ENCODE measurements at places on chromosomes 3 and 15. TPM values are rescaled to one million over a fixed set of nuclear protein-coding genes. Genes with fewer than 3 reads are reported as not detected.

DNA sequence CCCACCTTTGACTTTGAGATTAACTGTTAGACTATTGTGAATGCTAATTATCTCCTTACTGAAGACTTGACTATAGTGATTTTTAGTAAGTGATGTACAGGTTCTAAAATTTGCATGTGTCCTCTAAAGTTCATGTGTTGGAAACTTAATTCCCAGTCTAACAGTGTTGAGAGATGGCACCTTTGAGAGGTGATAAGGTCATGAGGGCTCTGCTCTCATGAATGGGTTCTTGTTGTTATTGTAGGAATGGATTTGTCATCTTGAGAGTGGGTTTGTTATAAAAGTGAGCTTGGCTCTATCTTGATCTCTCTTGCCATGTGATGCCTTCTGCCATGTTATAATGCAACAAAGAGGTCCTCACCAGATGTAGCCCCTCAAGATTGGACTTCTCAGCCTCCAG, 18.9 kb upstream of the LMOD3 start:
- H3K27ac ChIP-seq, result no peak overlapping the region
- H3K36me3 ChIP-seq, result no peaks in the 10 kb centered on the region

UBE3A gene
- 83.5 TPM for total RNA-seq

DNA sequence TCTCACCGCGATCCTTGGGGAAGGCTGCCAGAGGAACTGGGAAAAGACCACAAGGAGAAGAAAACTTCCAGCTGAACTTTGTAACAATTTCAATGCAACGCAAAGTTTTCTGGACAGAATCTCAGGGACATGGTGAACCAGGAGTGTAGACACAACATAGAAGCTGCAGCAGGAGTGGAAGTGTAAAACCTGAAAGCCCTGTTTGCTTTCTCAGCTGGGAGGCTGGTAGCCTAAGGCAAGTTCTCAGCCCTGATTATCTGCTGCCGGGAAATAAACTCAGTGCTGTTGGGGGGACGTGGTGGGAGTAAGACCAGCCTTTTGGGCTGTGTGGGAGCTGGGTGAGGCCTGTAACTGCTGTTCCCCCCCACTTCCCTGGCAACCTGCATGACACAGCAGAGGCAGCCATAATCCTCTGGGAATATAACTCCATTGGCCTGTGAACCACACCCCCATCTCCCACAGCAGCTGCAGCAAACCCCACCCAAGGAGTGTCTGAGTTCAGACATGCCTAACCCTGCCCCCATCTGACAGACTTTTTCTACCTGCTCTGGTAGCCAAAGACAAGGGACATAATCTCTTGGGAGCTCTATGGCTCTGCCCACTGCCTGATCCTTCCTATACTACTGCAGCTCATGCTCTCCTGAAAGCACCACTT, 106.7 kb downstream of the ZNF621 start:
- DNase-seq, result no peak
- H3K27ac ChIP-seq, result no peak overlapping the region
- H3K4me3 ChIP-seq, result no peak overlapping the region
- no peaks in the 10 kb centered on the region for H3K4me1 ChIP-seq
- no peaks in the 10 kb centered on the region for H3K27me3 ChIP-seq

GRCh38 chr15:52657338-52657737, 21.9 kb downstream of the ATOSA start:
- H3K27me3 ChIP-seq, result no peaks in the 10 kb centered on the region
- no peak for DNase-seq
- peaks cover 3% of the 10 kb centered on the region for H3K36me3 ChIP-seq
- no peak overlapping the region for H3K4me3 ChIP-seq

EOMES gene
- 182 TPM for total RNA-seq

DNA sequence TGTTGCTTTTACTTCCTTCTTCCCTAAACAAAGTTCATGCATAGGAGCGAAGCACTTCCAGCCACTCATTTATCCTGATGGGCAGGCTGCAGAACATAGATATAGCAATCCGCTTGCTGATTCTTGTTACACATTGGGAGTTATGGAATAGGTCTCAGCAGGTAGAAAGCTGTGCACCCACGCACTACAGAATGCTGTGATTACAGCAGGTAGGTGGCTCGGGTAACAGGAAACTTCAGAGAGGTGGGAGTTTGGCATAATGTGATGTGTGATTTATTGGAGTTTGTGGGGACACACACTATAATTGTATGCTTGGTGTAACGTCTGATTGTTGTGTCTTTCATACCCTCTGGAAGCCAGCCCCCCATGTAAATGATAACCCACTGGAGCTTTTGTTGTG, 99.2 kb upstream of the MEIS2 start:
- H3K27me3 ChIP-seq, result no peaks in the 10 kb centered on the region
- no peaks in the 10 kb centered on the region for H3K4me1 ChIP-seq
- H3K27ac ChIP-seq, result no peak overlapping the region
- H3K4me3 ChIP-seq, result no peak overlapping the region

RCCD1 gene
- 22.6 TPM for total RNA-seq

DNA sequence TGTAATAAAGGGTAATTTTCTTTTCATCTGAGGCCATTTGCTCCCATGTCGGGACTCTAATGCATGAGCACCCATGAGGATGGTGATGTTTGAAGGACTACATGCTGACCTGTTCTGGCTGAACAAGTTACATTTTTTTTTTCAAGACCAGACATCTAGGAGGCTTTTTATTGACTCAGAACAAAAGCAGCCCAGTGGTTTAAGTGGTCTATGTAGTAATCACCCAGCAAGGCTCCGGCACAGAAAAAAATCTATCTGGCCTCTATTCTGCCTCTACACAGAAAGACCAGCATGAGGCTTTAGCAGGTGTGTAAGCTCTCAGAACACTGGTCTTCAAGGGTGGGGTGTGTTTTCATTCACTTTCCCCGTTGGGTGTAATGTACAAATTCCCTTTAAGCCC, 95.1 kb upstream of the ZBED2 start:
- no peak overlapping the region for H3K27ac ChIP-seq
- H3K4me3 ChIP-seq, result no peak overlapping the region
- DNase-seq, result no peak
- H3K4me1 ChIP-seq, result peaks cover 4% of the 10 kb centered on the region

GRCh38 chr3:13829311-13829710, 50.6 kb downstream of the WNT7A start:
- no peak overlapping the region for H3K4me3 ChIP-seq
- no peak for DNase-seq
- no peaks in the 10 kb centered on the region for H3K27me3 ChIP-seq
- H3K27ac ChIP-seq, result no peak overlapping the region
- no peaks in the 10 kb centered on the region for H3K4me1 ChIP-seq

DNA sequence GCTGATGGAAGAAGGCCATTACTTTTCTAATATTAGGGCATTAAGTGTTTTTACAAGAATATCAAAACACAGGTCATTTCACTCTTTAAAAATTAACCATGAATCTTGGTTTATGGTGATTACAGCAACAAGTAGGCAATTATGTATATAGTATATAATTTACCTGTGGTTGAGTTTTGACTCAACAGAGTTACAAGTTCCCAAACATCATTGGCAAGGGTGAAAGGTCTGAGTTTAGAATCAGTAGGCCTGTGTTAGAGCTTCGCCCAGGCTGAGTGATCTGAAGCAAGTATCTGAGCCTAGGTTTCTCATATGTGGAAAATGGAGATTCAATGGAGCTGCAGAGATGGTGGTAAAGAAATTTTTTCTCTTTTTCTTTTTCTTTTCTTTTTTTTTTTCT, 25.1 kb upstream of the LPP start:
- no peak overlapping the region for H3K27ac ChIP-seq

ISL2 gene
- total RNA-seq, result 0.66 TPM

GRCh38 chr3:159950156-159950898, 38.3 kb upstream of the IL12A start:
- no peak overlapping the region for H3K4me3 ChIP-seq
- H3K36me3 ChIP-seq, result no peaks in the 10 kb centered on the region
- H3K4me1 ChIP-seq, result no peaks in the 10 kb centered on the region
- H3K27me3 ChIP-seq, result no peaks in the 10 kb centered on the region

EXD1 gene
- total RNA-seq, result not detected

DNA sequence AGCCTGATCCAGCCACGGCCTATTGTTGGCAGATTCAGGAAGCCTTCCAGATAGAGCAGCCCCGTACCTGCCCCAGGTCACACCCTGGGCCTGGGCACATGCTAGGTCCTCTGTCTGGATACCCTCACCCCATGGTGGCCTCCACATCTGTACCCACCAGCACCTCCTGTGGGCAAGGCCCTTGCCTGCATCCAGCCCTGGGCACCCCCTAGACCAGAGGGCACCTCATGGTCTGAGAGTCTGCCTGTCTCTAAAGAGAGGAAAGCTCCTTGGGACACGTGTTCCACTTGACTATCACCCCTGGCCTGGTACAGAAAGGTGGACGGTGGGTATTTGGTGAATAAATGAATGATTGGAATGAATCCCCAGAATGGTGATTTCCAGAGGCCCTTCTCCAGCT, 8.9 kb upstream of the COMMD4 start:
- H3K36me3 ChIP-seq, result no peaks in the 10 kb centered on the region
- H3K27ac ChIP-seq, result no peak overlapping the region
- no peak overlapping the region for H3K4me3 ChIP-seq

GRCh38 chr15:39581242-39581792, 438 bp downstream of the THBS1 start:
- peaks cover 33% of the 10 kb centered on the region for H3K36me3 ChIP-seq
- peaks cover 3% of the 10 kb centered on the region for H3K4me1 ChIP-seq
- DNase-seq, result no peak
- peak overlapping the region; percentile 84 for H3K4me3 ChIP-seq

DNA sequence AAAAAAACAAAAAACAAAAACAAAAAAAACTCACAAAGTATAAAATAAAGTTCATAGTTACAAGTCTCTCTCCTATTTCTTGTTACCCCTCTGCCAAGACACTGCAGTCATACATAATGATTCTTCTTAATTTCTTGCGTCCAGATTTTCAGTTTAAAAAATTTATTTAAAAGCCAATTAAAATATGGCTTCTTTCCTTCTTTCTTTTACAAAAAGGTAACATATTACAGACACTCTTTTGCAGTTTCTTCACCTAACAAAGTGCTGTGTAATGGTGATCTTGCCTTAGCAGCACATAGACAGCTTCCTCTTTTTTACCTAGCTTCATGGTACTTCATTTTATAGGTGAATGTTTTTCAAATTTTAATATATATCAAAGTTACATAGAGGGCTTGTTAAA, 136.1 kb upstream of the SGO1 start:
- H3K4me1 ChIP-seq, result peaks cover 6% of the 10 kb centered on the region
- no peaks in the 10 kb centered on the region for H3K27me3 ChIP-seq
- no peaks in the 10 kb centered on the region for H3K36me3 ChIP-seq
- H3K27ac ChIP-seq, result no peak overlapping the region
- no peak for DNase-seq

DNA sequence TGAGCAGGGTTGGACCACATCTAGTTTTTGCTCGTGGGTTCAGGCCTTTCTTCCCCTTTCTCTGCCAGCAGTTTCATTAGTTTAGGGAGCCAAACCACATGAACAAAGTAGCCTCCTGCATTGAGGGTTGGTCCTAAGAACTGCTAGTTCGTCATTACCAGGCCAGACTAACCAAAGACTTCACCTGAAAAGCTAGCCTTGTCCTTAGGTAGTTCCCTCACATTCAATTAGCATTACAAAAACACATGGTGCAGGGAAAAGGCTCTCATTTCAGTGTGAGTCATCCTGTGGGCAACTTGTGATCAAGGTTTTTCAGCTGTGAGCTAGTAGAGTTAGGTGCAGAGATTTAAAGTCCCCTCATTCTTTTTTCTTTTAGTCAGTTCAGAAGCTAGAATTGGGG, 279.3 kb upstream of the CTNNB1 start:
- no peak overlapping the region for H3K27ac ChIP-seq
- H3K36me3 ChIP-seq, result no peaks in the 10 kb centered on the region
- H3K27me3 ChIP-seq, result no peaks in the 10 kb centered on the region
- H3K4me3 ChIP-seq, result no peak overlapping the region

C2CD4A gene
- not detected for total RNA-seq

IL5RA gene
- not detected for total RNA-seq

CHRM5 gene
- total RNA-seq, result not detected

CCDC39 gene
- total RNA-seq, result 0.32 TPM

SRGAP3 gene
- 4.5 TPM for total RNA-seq

CPA3 gene
- not detected for total RNA-seq

DNA sequence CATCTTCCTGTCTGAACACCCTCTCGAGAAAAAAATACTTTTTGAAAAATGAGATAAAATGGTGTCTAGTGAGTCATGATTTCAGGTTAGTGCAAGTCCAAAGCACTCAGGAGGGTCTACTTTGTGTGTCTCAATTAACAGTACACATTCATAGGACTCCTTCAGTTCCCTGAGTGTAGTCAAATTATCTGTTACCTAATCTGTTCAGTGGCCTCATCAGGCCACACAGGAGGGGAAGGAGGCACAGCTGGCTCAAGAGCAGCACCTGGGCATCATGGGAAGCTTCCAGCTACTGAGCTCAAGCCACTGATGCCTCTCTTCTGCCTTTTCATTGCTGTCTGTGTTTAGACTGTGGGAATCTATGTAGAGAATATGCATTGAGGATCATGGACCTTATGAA, 341.4 kb upstream of the SGO1 start:
- H3K27me3 ChIP-seq, result no peaks in the 10 kb centered on the region
- no peak overlapping the region for H3K4me3 ChIP-seq

DNA sequence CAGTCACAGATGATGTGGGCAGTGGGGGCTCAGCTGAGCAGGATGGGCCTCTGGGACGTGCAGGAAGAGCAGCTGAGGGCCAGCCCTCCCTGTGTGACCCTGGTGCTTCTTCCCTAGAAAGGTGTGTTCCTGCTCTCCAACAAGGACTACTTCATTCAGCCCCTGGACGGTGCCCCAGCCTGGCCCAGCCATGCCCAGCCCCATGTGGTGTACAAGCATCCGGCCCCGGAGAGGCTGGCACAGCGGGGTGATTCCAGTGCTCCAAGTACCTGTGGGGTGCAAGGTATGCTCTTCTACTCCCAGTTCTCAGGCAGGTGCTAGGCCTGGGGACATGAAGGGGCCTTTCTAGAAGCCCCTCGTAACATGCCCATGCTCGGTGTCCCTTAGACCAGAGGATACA, 38.3 kb downstream of the SAXO2 start:
- H3K27ac ChIP-seq, result no peak overlapping the region
- peak; percentile 29 for DNase-seq
- H3K36me3 ChIP-seq, result no peaks in the 10 kb centered on the region
- no peaks in the 10 kb centered on the region for H3K27me3 ChIP-seq

SNRK gene
- total RNA-seq, result 13.6 TPM

GRCh38 chr3:116678853-116679252, 30.7 kb upstream of the TUSC7 start:
- H3K27me3 ChIP-seq, result no peaks in the 10 kb centered on the region
- H3K36me3 ChIP-seq, result no peaks in the 10 kb centered on the region
- no peak overlapping the region for H3K4me3 ChIP-seq
- no peaks in the 10 kb centered on the region for H3K4me1 ChIP-seq
- no peak overlapping the region for H3K27ac ChIP-seq
- no peak for DNase-seq

SLC28A2 gene
- 4.4 TPM for total RNA-seq

GRCh38 chr3:8282541-8283165, 219.0 kb upstream of the LMCD1 start:
- H3K4me1 ChIP-seq, result no peaks in the 10 kb centered on the region
- H3K36me3 ChIP-seq, result no peaks in the 10 kb centered on the region

GRCh38 chr3:197031315-197032285, 2.0 kb upstream of the MELTF start:
- H3K27ac ChIP-seq, result no peak overlapping the region
- H3K36me3 ChIP-seq, result no peaks in the 10 kb centered on the region
- H3K27me3 ChIP-seq, result peaks cover 18% of the 10 kb centered on the region
- peaks cover 6% of the 10 kb centered on the region for H3K4me1 ChIP-seq
- peak; percentile 76 for DNase-seq

KLF15 gene
- 20.7 TPM for total RNA-seq

Measured in endodermal cell (in vitro differentiated cells).